ENCODE measurements at places on chromosomes 13 and 19. TPM values are rescaled to one million over a fixed set of nuclear protein-coding genes. Genes with fewer than 3 reads are reported as not detected.

Gene ERCC5
- total RNA-seq = 111 TPM

Gene OR7C1
- not detected for total RNA-seq

Gene ACP7
- total RNA-seq = not detected

Gene MIR17HG
- total RNA-seq = 20.3 TPM

Gene CEACAM21
- total RNA-seq = 3.9 TPM

Gene PLVAP
- 0.63 TPM for total RNA-seq

Gene OR7A17
- not detected for total RNA-seq

Gene NUDT15
- total RNA-seq = 8.5 TPM

Gene ZIC2
- total RNA-seq = not detected

Gene MAP4K1
- 29.1 TPM for total RNA-seq

Gene MATK
- 31.6 TPM for total RNA-seq

Gene TOMM40
- 23.4 TPM for total RNA-seq

Gene AMH
- 1.3 TPM for total RNA-seq

Gene NLRP5
- total RNA-seq = not detected

Gene ZNF540
- 7.5 TPM for total RNA-seq

Gene ZNF723
- not detected for total RNA-seq

Gene FAM124A
- total RNA-seq = under 0.01 TPM

Gene IL27RA
- total RNA-seq = 18.5 TPM

Gene MISP3
- 1.7 TPM for total RNA-seq

Gene CGB3
- total RNA-seq = not detected

Gene EHD2
- total RNA-seq = 0.42 TPM

Gene SPPL2B
- 33.5 TPM for total RNA-seq

Gene CPT1C
- total RNA-seq = 0.73 TPM

Gene KLK11
- total RNA-seq = not detected

Measured in mononuclear cell (primary cell).